ENCODE measurements at places on chromosomes 4 and X.

GRCh38 chrX:102672856-102673255 lies 21.6 kb downstream of the GPRASP1 start:
- no peak for DNase-seq

DNA sequence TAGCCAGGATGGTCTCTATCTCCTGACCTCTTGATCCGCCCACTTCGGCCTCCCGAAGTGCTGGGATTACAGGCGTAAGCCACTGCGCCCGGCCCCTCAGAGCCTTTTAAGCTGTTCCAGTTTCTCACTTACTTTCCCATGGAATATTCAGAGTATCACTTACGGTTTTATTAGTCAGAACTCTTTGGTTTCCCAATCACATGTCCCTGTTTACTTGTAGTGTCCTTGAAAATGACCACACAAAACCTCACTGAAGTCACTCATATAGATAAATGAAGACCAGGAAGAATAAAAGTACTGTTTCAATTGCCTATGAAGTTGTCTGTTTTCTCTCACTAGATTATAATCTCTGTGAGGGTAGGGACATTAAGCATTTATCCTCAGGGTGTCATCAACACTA lies 217.2 kb upstream of the HCCS start:
- no peak for DNase-seq

GRCh38 chr4:185108669-185109068 lies 34.4 kb upstream of the SLC25A4 start:
- DNase-seq, result no peak

DNA sequence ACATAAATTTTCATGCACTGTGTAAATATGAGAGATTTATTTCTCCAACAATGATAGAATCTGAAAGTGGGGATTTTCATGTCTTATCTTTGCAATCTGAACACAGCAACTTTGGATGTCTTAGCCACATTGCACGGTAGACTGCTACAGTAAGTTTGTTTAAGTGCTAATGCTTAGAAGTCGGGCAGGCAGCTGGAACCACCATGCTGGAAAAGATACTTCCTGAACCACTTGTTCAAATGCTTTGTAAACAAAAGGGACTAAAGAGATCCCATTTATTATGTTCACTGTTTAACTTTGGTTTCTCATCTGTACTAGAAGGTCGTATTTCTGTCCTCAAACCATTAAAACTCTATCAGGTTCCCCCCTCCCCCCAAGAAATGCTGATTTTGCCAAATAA lies 555.9 kb upstream of the DIPK2B start:
- DNase-seq, result no peak

DNA sequence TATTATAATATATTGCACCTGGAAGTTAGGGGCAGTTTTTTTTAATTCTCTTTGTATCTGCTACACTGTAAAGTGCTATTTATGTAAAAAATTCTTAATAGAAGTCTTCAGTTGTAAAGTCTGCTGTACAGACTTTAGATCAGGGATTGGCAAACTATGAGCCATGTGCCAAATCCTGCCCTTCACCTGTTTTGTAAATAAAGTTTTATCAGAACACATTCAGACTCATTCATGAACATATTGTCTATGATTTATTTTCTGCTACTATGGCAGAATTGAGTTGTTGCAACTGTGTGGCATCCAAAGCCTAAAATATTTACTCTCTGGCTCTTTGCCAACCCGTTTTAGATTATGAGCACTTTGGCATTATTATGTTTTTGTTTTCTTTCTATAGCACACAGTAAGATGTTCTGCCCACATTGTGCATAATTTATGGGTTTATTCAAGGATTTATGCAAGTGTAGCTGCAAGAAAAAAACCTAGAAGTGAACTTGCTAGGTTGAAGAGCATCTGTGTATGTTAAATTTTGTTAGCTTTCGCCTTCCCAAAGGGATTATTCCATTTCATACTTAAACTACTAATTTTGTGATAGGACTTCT lies 56.9 kb downstream of the CLCN3 start:
- no peak for DNase-seq

DNA sequence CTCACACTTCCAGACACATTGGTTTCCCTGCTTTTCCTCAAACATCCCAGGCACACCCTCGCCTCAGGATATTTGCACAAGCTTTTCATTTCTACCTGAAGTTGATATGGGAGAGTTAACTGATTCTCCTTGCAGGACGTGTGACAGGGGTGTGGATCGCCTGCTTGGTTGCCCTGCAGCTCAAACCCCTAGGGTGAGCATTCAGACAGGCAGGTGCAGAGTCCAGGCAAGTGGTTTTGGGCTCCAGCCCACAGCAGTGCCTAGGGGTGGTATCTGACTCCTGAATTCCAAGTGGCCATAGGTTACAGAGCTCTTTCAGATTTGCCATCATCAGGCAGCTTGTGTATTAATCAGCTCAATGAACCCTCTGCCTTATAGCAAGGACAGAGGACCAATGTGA lies 1104.2 kb upstream of the IGFBP7 start:
- DNase-seq, result no peak

DNA sequence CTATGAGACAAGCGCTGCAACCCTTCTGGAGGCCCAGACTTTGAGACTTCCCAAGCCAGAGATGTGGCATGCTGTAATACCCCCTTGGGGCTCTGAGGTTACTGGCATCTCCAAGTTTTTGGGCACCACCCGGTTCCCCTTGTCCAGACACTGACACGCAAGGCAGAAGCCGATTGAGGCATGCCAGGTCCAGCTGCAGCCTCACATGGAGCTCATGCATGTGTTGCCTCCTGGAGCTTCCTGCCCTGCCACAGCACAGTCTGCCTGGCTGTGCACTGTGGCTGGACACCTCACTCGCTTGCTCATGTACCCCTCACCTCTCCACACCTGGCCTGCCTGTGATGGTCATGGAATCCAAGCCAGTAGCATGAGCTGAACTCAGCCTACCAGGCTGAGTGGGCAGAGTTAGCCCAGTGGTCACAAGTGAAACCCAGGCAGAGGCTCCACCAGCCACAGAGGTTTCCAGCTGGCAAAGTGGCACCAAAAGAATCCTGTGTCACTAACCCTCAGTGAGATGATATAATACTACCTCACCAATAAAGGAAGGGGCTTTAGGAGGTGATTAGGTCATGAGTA lies 789.2 kb upstream of the INTU start:
- no peak for DNase-seq

GRCh38 chr4:7462509-7462971 lies 27.8 kb upstream of the PSAPL1 start:
- DNase-seq, result no peak

GRCh38 chr4:88908003-88908402 lies 149.0 kb downstream of the FAM13A start:
- DNase-seq, result no peak

Data from stimulated activated CD8-positive, alpha-beta memory T cell treated with anti-CD3 and anti-CD28 coated beads, Interleukin-2, amount 100 ng/mL, for 48 hours (primary cell).